ENCODE measurements at places on chromosomes 3 and 15.

GRCh38 chr3:99013777-99014315, 112.4 kb upstream of the DCBLD2 start:
- no peak for DNase-seq

DNA sequence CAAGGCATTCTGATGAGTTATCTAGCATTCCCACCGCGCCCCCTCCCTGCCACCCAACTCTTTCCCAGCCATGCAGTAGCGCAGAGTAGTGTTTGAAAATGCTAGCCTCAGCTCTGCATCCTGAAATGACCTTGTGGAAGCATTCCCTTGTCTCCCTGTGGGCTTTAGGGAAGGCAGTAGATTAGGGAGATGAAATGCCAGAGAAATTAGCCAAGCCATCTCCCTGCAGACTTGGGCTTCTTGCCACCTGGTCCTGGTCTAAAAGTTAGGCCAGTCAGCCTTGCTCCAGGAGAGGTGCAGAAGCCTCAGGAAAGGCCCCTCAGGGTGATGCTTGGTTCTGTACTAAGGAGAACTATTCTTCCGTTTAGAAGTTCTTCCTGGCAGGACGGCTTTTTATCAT, 231.2 kb downstream of the CACNA2D3 start:
- DNase-seq, result no peak

- DNase-seq, result no peak
Measured at GRCh38 chr15:39250001-39250400, 330.9 kb upstream of the THBS1 start.

DNA sequence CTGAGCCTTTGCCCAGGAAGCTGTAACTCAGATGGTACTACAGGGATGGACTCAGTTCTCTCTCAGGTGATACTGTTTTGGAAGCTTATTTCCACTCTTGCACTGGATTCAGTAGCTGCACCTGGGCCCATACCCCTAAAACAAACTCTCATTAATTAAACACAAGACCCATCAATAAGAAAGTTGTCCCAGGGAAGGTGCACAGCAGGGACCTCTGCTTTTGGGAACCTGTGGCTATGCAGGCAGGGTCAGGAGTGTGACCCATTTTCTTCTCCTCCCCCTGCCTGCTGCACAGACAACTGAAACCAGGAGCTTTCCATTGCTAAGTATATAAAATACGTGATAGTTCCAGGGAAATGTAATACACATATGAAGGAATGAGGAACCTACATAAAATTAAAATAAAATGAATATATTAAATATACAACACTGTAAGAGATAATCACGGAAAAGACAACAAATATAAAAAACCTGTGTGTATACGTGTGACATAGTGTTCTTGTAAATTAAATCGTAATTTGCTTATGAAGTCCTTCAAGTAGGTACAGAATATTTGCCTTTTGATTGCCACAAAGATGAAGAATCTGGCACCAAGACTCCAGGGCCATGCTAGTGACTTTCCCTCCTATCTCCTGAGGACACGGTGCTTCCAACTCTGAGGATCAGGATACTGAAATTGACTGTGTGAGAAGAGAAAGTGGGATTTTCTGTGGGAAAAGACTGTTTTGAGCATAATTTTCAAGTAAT, 101.6 kb upstream of the GOLGA6L6 start:
- DNase-seq, result no peak

GRCh38 chr15:57165992-57166391, 210.3 kb upstream of the CGNL1 start:
- DNase-seq, result no peak

GRCh38 chr3:138950006-138950644, 3.1 kb downstream of the FOXL2NB start:
- peak; percentile 71 for DNase-seq

GRCh38 chr15:91257746-91258414, 157.8 kb downstream of the SV2B start:
- no peak for DNase-seq

DNA sequence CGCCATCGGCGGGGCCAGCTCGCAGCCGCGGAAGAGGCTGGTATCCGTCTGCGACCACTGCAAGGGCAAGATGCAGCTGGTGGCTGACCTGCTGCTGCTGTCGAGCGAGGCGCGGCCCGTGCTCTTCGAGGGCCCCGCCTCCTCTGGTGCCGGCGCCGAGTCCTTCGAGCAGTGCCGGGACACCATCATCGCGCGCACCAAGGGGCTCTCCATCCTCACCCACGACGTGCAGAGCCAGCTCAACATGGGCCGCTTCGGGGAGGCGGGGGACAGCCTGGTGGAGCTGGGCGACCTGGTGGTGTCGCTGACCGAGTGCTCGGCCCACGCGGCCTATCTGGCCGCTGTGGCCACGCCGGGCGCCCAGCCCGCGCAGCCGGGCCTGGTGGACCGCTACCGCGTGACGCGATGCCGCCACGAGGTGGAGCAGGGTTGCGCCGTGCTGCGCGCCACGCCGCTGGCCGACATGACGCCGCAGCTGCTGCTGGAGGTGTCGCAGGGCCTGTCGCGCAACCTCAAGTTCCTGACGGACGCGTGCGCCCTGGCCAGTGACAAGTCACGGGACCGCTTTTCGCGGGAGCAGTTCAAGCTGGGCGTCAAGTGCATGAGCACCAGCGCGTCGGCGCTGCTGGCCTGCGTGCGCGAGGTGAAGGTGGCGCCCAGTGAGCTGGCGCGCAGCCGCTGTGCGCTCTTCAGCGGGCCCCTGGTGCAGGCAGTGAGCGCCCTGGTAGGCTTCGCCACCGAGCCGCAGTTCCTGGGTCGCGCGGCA, 1.8 kb downstream of the TLNRD1 start:
- peak; percentile 66 for DNase-seq

- no peak for DNase-seq
Measured at GRCh38 chr3:101536266-101536665, 23.3 kb upstream of the SENP7 start.

Data from activated effector memory CD4-positive, alpha-beta T cell treated with anti-CD3 and anti-CD28 coated beads, Interleukin-2, amount 50 U/mL, for 16 hours (primary cell).